Suppressor macrophage treated with lipopolysaccharide for 4 hours (primary cell): ENCODE measurements at places on chromosomes 7 and 10.

GRCh38 chr10:132677096-132677472 lies 108.9 kb downstream of the NKX6-2 start:
- no peak for DNase-seq

DNA sequence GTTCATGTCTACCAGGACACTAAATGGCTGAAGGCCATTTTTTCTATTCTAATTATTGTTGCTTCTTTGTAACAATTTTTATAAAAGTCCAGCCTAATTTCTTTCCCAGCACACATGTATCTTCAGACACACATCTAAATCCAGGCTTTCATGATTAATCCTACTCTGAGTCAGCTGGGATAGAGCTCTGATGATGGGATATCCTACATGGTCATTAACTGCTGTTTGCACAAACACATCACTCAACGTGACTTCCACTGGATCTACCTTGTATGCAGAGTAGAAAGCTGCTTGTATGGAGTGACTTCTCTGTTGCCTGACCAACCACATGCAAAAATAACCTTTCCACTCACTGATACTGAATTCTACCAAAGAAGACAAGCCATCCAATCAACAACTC lies 260.9 kb downstream of the AHR start:
- no peak for DNase-seq

DNA sequence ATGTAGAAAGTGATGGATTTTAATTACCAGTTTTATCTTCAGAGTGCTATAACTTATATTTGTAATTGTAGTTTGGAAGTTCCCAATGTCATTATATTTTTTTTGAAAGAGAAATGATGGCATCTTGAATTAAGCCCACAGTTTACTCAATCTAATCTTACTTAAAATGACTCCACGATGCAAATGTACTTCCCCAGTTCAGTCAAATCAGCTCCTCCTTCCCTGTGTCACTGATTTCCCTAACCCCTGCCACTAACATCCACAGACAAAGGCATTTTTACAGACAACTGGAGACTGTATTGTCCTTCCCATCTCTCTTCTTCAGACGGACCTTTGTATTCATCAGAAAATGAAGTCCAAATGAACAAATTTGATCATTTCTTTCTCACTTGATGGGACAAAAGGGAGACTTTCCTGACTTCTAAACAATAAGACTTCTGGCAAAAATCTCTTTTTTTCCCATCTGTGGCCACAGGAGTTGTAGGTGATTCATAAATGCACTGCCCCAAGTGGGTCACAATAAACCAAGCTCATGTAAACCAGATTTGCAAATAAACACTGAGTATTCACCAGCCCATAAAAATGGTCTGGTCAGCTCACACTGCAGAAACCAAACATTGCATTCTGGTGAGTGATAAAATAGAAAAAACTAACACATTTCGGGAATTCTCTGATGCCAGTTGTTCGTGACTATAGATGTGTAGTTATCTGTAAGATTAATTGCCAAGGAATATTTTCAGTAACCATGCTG lies 162.9 kb downstream of the FANK1 start:
- DNase-seq = peak; percentile 69

DNA sequence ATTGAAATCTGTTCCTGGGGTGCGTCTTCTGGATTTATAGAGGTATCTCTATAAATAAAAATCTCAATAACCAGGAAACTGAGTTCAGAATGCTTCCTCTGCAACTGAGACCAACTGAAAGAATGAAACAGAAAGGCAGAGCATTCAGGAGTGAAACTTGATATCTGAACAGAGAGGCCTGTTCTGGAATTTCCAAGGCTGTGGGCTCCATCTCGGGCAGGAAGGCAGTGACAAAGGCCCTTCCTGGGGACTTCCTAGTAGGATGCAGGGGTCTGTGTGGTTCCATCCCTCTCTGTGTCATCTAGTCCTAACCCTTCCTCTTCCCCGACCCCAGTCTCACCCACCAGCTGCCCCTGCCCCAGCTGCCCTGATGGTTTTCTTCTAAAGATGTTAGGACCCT lies 52.0 kb downstream of the JCAD start:
- DNase-seq = no peak

- no peak for DNase-seq
Measured at GRCh38 chr7:1234049-1234880, 1.6 kb downstream of the UNCX start.

DNA sequence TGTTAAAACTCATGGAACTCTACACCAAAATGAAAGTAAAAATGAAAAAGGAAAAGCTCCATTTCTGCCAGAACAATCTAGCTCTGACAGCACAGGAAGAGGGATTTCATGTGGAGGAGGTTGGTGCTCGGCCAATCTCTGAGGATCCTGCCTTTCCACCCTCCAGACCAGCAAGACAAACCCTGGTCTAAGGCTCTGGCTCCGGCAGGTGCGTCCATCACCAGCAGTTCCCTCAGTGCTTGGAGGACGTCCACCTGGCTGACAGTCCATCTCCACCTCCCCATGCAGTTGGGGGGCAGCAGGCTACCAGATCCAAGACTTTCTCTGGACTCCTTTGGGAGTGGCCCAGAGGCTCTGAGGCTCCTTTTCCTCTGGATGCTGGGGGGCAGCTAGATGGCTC lies 25.0 kb upstream of the LOXL4 start:
- no peak for DNase-seq

DNA sequence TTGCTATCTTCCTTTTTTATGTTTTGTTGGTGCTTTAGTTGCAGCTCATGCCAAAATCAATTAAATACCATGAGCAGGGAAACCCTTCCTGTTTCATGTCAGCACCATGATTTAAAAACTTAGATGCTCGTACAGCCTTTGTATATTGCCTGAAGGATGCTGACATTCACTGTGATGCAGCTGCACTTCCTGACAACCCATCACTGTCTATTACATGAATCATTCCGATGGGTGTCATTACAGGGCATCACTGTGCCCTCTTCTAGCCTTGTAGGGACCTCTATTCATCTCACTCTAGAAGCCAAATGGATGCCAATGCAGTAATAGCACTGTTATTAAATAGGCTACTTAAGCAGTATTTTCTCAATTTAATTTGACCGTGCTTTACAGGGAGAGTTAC lies 18.3 kb upstream of the ITGB1 start:
- no peak for DNase-seq

DNA sequence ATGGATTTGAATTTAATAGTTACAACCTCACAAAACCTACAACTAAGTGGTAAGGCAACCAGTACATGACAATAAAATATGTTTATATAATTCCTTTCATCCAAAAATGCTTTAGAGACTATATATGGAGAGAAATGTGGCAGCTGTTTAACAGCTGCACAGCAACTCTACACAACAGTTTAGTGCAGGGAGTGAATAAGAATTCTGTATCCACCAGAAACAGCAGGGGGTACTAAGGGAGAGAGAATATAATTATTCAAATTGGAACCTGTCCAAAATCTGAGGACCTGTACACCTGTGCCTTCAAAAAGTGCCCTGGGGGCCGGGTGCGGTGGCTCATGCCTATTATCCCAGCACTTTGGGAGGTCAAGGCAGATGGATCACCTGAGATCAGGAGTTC lies 49.6 kb downstream of the POLL start:
- no peak for DNase-seq

DNA sequence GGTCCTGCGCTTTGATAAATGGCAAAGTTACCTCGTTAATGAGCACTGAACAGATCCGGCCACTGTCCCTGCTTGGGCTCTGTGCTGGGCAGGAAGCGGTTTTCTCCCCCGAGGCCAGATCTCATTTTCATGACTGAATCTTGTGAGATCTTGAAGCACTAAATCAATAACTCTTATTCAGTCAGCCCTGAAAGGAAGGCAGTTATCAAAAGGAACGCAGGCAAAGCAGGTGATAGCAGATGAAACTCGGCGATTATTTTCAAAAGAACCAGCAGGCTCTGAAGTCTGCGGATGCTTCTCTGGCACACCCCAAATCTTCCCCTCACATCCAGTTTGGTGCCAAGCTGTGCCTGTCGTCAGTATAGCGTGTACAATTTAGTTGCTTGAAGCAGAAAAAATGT lies 228.7 kb downstream of the BAMBI start:
- DNase-seq = no peak

GRCh38 chr10:112631501-112632400 lies 184.7 kb downstream of the VTI1A start:
- DNase-seq = no peak

DNA sequence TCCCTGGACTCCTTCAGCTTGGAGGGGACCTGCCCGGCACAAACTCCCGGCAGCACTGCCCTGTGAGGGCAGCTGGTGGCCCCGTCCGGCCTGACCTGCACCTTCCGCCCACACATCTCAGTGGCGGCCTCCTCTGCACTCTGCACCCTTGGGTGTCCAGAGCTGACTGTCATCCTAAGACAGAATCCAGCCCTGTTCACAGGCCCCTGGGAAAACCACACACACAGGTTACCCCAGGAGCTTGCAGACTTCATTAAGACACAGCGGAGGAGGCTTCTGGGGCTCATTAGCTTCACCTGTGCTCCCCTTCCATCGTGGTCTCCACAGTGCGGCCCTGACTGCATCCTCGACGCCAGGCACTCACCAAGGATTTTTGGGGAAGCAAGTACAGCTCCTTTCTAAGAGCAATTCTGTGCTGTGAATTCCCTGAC lies 51.5 kb upstream of the SHH start:
- no peak for DNase-seq

DNA sequence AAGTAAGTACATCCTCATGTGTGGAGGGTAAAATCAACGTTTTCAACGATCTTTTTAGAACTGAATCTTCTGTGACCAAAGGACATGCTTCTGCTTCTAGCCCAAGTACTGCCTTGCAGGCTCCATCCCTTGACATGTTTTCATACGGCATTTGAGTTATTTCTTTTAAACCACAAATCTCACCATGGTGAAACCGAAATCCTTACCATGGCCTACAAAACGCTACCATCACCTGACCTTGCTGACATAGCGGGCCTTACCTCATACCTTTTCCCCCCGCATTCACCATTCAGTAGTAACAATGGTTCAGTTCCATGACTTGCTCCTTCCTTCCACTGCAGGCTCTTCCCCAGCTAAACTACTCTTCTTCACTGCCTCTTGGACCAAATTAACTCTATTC lies 3.5 kb downstream of the RNF216 start:
- no peak for DNase-seq

GRCh38 chr7:92075455-92076158 lies 58.7 kb downstream of the CYP51A1 start:
- DNase-seq = no peak

- DNase-seq = no peak
Measured at GRCh38 chr7:33054261-33054964, 8.2 kb downstream of the NT5C3A start.

- no peak for DNase-seq
Measured at GRCh38 chr10:34955391-34955790, 134.8 kb downstream of the CUL2 start.

DNA sequence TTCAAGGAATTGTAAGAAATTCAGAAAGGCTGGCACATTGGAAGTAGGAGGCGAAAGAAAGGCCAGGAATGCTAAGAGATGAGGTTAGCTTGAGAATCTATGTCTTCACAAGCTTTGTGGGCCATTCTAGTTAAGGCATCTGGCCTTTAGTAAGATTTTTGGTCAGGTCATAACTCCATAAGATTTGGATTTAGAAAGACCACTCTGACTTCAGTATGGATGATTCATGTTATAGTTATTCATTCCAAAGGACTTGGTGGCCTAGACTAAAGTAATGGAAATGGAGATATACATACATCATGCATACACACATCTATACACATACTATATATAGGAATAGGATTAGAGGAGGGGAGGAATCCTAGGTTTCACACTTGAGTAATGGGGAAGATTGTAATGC lies 77.5 kb downstream of the SEPTIN7 start:
- DNase-seq = no peak

- DNase-seq = peak; percentile 35
Measured at GRCh38 chr7:108308903-108309302, 147.3 kb downstream of the NRCAM start.

- no peak for DNase-seq
Measured at GRCh38 chr10:75019370-75019769, 92.1 kb upstream of the SAMD8 start.

DNA sequence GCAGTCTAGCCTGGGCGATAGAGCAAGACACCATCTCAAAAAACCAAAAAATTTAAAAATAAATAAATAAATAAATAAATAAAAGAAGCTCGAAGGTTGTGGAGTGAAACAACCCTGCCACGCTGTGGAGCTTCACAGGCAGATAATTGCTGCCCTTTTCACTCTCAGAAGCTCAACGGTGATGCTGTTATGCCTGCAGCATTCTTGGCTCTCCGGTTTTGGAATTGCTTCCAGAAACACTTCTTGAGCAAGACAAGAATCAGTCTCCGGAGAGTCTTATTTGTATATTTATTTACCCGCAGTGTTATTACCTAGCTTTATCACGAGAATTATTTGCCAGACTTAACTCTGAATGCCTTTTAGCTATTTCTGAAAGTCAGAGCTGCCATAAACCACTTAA lies 40.5 kb upstream of the UBE2H start:
- DNase-seq = no peak

DNA sequence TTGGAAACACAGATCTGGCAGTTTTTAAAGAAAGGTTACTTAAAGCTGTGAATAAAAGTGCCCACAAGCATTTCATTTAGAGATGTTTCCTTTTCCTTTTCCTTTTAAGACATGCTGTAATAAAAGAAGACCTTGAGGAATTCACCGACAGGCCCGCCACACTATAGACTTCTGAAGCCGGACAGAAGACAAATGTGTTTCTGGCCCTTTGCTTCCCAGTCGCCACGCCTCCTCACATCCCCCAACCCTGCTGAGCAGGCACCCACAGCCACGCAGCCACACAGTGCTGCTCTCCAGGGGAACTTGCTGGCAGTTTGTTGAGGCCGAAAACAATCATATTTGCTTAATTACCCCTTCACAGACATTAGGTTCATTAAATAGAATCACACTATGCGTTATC lies 83.4 kb downstream of the SLC25A13 start:
- DNase-seq = no peak

DNA sequence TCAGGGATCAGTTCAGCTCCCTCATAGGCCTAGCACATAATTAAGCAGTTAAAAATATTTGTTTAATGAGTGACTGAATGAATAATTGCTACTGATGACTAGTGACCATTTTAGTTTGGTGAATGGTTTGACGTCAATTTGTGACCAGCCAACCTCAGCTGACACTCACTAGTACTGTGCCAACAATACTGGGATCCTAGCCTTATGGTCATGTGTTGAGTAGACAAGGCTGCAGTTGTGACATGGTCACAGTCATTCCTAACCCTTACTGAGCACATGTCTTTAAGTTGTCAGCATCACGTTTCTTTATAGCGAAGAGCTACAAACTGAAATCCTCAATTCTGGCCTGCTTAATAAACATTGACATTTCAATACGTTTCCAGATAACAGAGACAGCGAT lies 86.9 kb upstream of the SLC26A5 start:
- DNase-seq = no peak

GRCh38 chr7:27834179-27834921 lies 94.4 kb downstream of the TAX1BP1 start:
- DNase-seq = no peak

DNA sequence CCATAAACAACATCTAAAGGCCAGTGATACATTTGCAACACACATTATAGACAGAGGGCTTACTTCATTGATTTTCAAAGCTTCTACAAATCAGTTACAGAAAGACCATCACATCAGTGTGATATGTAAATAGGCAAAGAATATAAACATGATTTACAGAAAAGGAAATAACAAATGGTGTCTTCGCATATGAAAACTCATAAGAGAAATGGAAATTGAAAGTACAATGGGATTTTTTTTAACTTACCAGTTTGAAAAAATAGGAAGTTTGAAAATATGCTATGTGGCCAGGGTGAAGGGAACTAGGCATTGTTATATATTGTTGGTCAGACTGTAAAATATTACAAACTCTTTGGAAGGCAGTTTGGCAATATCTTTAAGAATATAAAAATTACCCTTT lies 27.3 kb downstream of the SEC23IP start:
- DNase-seq = peak; percentile 83
